ENCODE measurements at places on chromosomes 5 and 9.

- DNase-seq: peak; percentile 7
These were observed 100.7 kb upstream of the S1PR3 start for GRCh38 chr9:88890546-88890945.

DNA sequence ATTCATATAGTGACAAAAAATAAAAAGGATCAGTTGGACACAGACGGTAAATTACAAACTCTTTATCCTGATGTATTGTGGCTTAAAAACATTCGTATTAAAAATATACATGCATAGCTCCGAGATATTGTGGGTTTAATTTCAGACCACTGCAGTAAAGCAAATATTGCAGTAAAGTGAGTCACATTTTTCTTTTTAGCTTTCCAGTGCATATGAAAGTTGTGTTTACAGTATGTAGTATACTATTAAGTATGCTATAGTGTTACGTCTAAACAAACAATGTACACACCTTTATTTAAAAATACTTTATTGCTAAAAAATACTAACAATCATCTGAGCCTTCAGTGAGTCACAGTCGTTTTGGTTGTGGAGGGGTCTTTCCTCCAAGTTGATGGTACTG lies 551.8 kb downstream of the CETN3 start:
- DNase-seq: no peak

DNA sequence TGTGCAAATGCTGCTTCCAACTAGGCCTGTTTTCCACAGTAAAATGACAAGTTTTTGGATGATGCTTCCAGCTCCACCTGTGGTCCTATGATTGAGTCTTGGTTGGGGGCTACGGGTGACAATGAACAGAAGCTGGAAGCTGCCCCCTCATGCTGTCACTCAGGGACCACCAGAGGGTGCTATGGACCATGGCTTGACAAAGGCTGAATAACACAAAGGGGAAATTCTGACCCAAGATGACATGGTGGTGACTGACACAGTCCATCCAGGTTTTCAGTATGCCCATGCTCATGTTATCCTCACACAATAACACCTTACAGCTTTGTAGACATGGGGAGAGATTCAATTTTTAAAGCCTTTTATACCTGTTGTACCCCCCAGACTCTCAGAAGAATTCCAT lies 23.9 kb upstream of the SAP30L start:
- DNase-seq: peak; percentile 38

DNA sequence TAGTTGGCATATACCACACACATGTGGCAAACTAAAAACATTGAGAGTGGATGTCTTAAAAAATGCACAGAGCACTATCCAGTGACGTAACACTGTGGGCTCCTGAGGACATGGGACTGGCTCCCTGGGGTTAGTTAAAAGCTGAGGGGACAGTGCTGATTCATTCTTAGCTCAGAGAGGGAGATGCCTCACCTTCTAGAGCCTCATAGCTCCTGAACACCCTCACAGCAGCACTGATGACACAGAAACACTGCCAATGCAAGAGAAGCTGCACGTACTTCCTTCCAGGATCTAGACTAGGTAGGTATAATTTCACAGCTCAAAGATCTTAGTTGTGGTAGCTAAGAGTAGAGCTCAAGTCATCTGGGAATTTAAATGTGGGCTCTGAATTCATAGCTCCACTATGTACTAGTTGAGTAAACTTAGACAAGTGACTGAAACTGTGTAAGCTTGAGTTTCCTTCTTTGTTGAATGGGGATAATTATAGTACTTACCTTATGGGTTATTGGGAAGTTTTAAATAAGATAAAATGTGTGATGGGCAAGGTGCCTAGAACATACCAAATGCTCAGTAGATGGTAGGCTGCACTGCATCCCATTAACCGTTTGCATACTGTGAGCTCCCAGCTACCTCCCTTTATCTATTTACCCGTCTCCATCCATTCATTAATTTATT lies 279.9 kb downstream of the ASTN2 start:
- DNase-seq: no peak

- DNase-seq: no peak
These were observed 401.0 kb upstream of the SLC24A2 start for GRCh38 chr9:20189871-20190270.

- no peak for DNase-seq
These were observed 337.5 kb downstream of the CDH9 start for GRCh38 chr5:26700759-26701384.

GRCh38 chr5:141001844-141002604 lies 35.7 kb downstream of the PCDHAC2 start:
- no peak for DNase-seq

- DNase-seq: no peak
These were observed 357.9 kb downstream of the IRX2 start for GRCh38 chr5:2393556-2393955.

- DNase-seq: no peak
These were observed 46.7 kb downstream of the RASGEF1C start for GRCh38 chr5:180162304-180162661.

- no peak for DNase-seq
These were observed 319.3 kb downstream of the TLE1 start for GRCh38 chr9:81370096-81370495.

- DNase-seq: peak; percentile 58
These were observed 103.9 kb upstream of the NR5A1 start for GRCh38 chr9:124611106-124611505.

DNA sequence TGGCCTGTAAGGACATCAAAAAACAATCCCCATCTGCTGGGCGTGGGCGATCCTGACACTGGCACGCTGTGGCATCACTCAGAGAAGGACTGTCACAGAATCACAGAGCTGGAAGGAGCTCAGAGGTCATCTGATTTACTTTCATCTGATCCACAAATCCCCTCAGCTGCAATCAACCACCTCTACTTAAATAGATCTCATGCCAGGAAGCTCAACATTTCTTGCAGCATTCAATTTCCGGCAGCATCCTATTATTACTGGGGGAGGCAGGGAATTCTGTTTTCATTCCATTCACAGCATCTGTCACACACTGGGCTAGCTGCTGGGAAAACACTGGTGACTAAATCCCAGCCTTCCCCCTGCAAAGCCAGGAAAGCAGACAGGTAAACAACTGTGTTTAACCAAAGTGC lies 38.3 kb downstream of the RETREG1 start:
- no peak for DNase-seq

DNA sequence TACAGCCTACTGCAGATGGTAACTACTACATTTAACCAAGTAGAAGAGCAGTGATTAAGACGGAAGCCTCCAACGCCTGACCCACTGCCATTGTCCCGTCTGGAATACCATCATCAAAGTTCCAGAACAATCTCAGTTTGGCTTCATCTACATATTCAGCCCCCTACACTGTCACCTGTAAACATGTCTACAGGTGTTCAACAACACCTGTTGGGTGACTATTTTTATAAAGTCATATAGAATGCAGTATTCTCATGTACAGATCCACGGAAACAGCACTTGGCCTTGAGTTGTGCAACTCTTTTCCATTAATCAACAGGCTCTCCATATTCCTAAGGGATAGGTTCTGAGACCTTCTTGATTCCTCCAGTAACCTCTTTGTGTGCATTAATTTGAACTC lies 53.3 kb upstream of the AGXT2 start:
- DNase-seq: no peak

- no peak for DNase-seq
These were observed 12.0 kb upstream of the KIF4B start for GRCh38 chr5:155001523-155001922.

DNA sequence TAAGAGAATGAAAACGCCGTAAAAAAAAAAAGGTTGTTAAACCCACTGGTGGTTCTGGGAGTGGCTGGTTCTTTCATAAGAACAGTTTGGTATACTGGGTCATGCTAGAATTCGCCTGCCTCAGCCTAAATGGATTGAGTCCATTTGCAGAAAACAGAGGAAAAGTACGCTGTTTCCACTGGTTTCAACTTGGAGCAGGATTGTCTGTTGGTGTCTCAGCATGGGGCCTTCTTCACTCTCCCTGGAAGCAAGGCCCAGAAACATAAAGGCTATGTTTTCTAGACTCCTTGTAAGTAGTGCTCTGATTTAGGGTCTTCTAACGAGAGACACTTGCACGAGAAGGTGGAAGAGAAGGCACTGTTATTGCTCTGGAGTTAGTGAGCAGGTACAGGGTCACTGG lies 116.9 kb upstream of the MTAP start:
- no peak for DNase-seq

- DNase-seq: peak; percentile 25
These were observed 36.7 kb upstream of the CCDC112 start for GRCh38 chr5:115333164-115333563.

- peak; percentile 52 for DNase-seq
These were observed 577 bp upstream of the CCDC112 start for GRCh38 chr5:115297031-115297430.

DNA sequence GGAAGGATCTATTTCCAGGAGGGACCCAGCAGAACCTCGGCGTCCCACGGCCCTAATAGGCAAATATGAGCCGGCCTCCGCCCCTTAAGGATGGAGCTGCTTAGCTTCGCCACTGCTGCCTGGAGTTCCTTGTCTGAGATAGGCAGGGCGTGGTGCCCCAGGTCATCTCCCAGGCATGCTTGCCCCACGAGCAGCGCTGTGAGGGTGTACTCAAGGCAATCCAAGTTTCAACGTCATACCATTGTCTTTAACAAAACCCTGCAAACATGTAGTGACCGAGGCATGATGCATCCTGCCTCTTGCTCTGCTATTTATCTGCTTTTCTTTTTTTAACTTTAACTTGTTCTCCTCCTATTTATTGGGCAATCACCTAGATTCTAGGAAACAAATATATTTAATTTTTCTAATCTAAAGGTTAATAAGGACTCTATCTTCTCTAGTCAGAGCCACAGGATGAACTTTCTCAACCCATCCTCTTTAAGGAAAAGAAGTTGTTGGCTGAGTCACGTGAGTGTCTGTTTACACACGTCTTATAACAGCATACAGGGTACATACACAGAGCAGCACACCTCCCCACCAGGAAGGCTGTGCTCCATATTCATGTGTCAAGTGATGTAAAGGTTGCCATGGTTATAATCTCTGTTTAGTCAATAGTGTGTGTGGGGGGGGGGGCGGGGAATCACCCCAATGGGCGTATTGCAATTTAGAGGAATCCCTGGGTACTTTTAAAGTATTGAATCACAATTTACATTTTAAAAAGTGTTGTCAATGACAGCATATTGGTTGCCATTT lies 27.3 kb upstream of the ZSWIM6 start:
- DNase-seq: peak; percentile 77

- DNase-seq: no peak
These were observed 15.6 kb downstream of the NDUFA8 start for GRCh38 chr9:122143876-122144405.

DNA sequence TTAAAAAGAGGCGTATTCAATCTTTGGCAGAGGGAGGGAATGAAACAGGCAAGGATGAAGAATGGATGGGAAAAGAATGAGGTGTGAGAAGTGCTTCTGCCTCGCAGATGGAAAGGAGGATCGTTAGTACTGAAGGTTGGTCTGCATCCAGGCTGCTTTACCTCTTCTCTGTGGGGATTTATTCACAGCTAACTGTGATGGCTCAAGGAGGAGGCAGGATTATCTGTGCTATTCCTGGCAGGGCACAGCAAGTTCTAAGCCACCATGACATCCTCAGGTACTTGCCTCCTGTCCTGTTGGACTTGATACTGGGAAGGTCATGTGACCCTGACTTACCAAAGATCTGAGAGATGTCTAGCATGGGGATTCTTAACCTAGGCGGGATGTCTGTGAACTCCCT lies 84.3 kb downstream of the GDNF start:
- no peak for DNase-seq

- no peak for DNase-seq
These were observed 24.1 kb downstream of the WWC1 start for GRCh38 chr5:168315416-168316138.

DNA sequence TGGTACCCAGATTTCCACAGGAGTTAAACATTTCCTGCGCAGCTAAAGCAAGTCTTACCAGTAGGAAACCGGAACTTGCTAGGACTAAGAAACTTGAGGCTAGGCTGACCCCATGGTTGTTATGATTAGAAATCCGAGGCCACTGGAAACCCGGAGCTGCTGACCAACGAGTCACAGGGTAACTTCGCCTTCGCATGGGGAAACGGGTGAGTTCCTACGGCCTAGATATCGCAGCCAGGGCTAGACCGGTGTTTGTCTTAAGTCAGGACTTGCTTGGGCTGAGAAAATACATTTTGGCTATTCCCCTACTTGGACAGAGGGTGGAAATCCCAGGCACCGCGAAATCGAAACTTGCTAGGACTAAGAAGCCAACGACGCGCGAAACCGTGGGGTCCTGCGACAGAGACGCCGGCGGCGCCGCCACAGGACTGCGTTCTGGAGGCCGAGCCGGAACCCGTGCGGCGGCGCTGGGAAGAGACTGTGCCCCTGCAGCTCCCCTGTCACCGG lies 1.6 kb upstream of the ANXA2R start:
- peak; percentile 90 for DNase-seq

GRCh38 chr5:160694896-160695295 lies 157.1 kb downstream of the ATP10B start:
- DNase-seq: no peak

- no peak for DNase-seq
These were observed 63.4 kb upstream of the LRRTM2 start for GRCh38 chr5:138938526-138938925.
